ENCODE measurements at places on chromosomes 1 and 21.

- no peak for DNase-seq
Measured at GRCh38 chr1:197944485-197944884, 27.3 kb downstream of the LHX9 start.

- DNase-seq, result no peak
Measured at GRCh38 chr1:39427912-39428311, 63.5 kb upstream of the BMP8A start.

DNA sequence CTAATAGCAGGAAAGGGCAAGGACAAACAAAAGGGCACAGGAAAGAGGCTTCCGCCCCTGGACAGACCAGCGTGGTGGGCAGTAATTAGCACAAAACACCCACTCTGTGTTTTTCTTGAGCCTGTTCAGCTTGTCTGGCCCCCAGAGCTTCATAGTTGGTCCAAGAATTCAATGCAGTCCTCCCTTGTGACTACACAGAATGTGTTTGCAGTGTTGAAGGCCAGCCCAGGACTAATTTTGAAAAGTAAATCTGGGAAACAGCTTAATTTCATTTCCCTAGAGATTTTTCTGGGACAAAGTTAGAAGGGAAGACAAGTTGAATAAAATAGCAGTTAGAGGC is 49.2 kb upstream of the LMO4 start:
- no peak for DNase-seq

- no peak for DNase-seq
Measured at GRCh38 chr21:27371975-27372331, 405.1 kb upstream of the ADAMTS5 start.

GRCh38 chr1:167500283-167500860 is 18.0 kb downstream of the CD247 start:
- DNase-seq, result peak; percentile 45

DNA sequence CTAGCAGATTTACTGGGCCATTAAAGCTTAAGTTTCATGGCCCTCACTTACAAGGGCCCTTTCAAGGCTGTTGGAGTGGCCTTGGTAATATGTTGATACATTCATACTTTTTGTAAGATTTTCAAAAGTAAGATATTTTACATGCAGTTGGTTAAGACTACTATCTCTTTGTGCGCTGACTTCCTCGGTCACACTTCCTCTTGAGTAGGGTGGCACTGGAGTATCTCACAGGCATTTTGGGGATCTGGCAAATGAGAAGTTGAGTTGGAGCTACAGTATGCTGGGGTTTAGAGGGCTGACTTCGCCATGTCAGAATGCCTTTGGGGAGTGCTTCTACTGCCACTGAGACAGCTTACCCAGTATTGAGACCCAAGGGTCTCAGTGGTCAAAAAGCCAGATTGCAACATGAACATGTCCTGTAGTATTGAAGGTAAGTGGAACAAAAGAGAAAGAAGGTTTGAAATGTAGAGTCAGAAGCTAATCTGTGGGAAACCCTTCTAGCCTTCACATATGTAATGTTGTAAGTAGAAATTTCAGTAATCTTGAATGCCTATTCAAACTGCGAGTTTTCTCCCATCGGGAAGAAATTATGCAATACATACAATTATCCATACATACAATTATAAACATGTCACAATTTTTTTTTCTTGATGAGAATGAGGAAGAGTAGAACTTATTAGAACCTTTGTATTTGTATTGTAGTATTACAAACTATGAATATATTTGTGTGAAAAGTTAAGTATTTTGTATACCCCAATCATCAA is 32.3 kb upstream of the RALGPS2 start:
- no peak for DNase-seq

Data from CD4-positive, alpha-beta T cell treated with Interleukin-10 for 1 hour (primary cell).